ENCODE measurements at places on chromosomes 6 and 20. TPM values are rescaled to one million over a fixed set of nuclear protein-coding genes. Genes with fewer than 3 reads are reported as not detected.

HLA-DQB1 gene
- total RNA-seq, result 1.0 TPM

ELOVL4 gene
- 5.8 TPM for total RNA-seq

C20orf144 gene
- 0.14 TPM for total RNA-seq

DNA sequence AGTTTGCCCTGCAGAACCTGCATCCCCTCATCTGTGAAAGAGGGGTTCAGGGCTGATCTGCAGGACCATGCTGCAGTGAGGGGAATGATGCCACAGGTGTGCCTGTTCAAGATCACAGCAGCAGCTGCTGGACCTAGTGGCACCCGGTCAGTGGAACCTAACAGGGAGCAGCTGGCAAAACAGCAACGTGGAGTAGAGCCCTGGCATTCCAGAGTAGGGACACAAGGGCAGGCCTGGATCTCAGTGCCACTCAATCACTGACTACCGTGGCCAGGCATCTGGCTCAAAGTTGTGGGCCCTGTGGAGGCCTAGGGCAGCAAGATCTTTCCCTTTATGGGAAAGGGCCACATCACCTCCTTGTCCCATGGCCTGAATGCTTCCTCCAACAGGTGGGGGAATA is 62.2 kb downstream of the INSM1 start:
- no peak for DNase-seq
- H3K4me3 ChIP-seq, result no peak overlapping the region
- no peaks in the 10 kb centered on the region for H3K4me1 ChIP-seq
- no peaks in the 10 kb centered on the region for H3K27me3 ChIP-seq

- no peak overlapping the region for H3K4me3 ChIP-seq
- no peaks in the 10 kb centered on the region for H3K36me3 ChIP-seq
- no peak for DNase-seq
Measured at GRCh38 chr6:134658596-134658995, 291.3 kb downstream of the ALDH8A1 start.

GRCh38 chr6:11876934-11877433 is 98.4 kb upstream of the ADTRP start:
- H3K36me3 ChIP-seq, result no peaks in the 10 kb centered on the region
- H3K4me1 ChIP-seq, result no peaks in the 10 kb centered on the region
- H3K27ac ChIP-seq, result no peak overlapping the region
- no peaks in the 10 kb centered on the region for H3K27me3 ChIP-seq
- no peak overlapping the region for H3K4me3 ChIP-seq

- no peaks in the 10 kb centered on the region for H3K27me3 ChIP-seq
- no peak overlapping the region for H3K4me3 ChIP-seq
- no peak for DNase-seq
- no peaks in the 10 kb centered on the region for H3K36me3 ChIP-seq
- H3K27ac ChIP-seq, result no peak overlapping the region
Measured at GRCh38 chr6:81612136-81612535, 140.3 kb downstream of the TENT5A start.

- no peak overlapping the region for H3K4me3 ChIP-seq
- H3K36me3 ChIP-seq, result no peaks in the 10 kb centered on the region
- no peak overlapping the region for H3K27ac ChIP-seq
- DNase-seq, result no peak
Measured at GRCh38 chr6:117448732-117449485, 23.2 kb upstream of the ROS1 start.

DNA sequence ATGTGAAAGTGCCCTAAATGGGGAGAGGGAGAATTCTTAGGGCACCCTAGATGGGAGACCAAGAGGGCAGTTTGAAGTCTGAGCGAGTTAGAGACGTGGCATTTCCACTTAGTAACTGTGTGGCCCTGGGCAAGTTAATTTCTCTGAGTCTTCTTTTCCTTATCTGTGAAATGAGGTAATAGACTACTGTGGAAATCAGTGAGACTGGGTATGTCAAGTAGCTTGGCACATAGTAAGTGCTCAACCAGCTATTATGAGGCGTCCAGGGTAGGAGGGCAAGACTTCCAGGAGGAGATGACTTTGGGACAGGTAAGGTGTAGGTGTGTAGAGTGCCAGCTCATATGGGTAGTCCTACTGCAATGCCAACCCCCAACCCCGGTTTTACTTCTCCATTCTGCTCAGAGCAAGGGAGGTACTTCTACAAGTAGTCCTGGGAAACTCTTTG is 770 bp downstream of the KIF3B start:
- H3K27ac ChIP-seq, result peak overlapping the region; percentile 61
- peak overlapping the region; percentile 94 for H3K4me3 ChIP-seq
- H3K36me3 ChIP-seq, result no peaks in the 10 kb centered on the region
- no peak for DNase-seq

DNA sequence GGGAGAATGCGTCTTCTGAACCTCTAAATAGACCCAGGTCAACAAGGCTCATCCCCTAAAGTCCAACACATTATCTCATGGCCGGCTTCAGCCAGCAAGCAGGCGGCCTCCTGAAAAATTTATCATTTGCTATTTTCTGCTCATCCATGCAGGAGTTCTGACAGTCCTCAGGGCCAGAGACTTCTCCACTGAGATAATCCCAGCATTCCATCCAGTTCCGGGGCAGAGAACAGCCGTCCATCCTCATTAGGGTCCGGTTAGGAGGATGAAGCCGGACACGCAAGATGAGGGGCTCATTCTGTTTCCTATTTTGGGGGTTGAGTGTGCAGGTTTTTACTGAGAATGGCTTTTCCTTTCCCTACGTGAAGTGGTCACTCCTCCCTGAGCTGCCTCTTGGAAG is 258.1 kb downstream of the PREX1 start:
- H3K27me3 ChIP-seq, result peaks cover 4% of the 10 kb centered on the region
- H3K4me3 ChIP-seq, result no peak overlapping the region
- no peak for DNase-seq
- no peaks in the 10 kb centered on the region for H3K4me1 ChIP-seq

DNA sequence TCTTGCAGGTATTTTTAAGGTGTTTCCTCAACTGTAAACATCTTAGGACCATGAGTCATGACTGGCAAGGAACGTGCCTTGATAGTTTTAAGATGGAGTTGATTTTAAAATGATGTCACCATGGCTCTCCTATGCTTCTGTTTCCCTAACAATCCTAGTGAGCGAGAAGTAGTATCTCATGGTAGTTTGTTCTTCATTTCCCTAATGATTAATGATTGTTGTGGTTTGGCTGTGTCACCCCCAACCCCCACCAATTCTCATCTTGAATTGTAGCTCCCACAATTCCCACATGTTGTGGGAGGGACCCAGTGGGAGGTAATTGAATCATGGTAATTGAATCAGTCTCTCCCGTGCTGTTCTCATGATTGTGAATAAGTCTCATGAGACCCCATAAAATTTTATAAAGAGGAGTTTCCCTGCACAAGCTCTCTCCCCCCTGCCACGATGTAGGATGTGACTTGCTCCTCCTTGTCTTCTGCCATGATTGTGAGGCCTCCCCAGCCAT is 16.8 kb upstream of the BNIP5 start:
- H3K27ac ChIP-seq, result no peak overlapping the region
- H3K27me3 ChIP-seq, result no peaks in the 10 kb centered on the region
- no peak overlapping the region for H3K4me3 ChIP-seq
- no peak for DNase-seq

- H3K36me3 ChIP-seq, result no peaks in the 10 kb centered on the region
- no peak for DNase-seq
- no peaks in the 10 kb centered on the region for H3K4me1 ChIP-seq
- H3K4me3 ChIP-seq, result no peak overlapping the region
Measured at GRCh38 chr6:46772762-46773161, 20.4 kb upstream of the MEP1A start.

- no peaks in the 10 kb centered on the region for H3K36me3 ChIP-seq
- H3K27ac ChIP-seq, result no peak overlapping the region
- no peaks in the 10 kb centered on the region for H3K4me1 ChIP-seq
- no peak for DNase-seq
- H3K27me3 ChIP-seq, result no peaks in the 10 kb centered on the region
Measured at GRCh38 chr6:33949877-33950435, 146.2 kb upstream of the MLN start.

DNA sequence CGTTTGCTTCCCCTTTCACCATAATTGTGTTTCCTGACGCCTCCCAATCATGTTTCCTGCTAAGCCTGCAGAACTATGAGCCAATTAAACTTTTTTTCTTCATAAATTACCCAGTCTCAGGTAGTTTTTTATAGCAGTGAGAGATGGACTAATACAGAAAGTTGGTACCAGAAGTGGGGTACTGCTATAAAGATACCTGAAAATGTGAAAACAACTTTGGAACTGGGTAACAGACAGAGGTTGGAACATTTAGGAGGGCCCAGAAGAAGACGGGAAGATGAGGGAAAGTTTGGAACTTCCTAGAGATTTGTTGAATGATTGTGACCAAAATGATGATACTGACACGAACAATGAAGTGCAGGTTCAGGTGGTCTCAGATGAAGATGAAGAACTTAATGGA is 1058.6 kb upstream of the CITED2 start:
- no peak overlapping the region for H3K27ac ChIP-seq
- H3K27me3 ChIP-seq, result no peaks in the 10 kb centered on the region
- DNase-seq, result no peak
- no peaks in the 10 kb centered on the region for H3K36me3 ChIP-seq
- H3K4me1 ChIP-seq, result no peaks in the 10 kb centered on the region

DNA sequence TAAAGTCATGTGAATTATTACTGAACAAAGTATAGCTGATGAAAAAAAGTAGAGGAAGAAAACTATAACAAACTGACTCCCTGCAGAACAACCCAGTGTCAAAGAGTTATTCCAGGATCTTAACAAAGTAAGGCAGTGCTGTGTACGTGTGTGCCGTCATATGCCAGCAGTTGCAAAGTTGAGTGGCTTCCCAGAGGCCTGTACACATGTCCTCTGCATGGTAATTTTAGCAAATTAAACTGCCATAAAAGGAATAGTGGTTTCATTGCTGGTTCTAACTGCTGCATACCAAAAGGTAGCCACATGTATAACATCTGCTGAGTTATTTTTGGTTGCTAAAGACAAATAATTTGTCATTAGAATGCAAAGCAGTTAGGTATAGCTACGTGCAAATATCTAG is 44.8 kb downstream of the RIPOR2 start:
- no peak overlapping the region for H3K27ac ChIP-seq
- no peaks in the 10 kb centered on the region for H3K4me1 ChIP-seq
- H3K27me3 ChIP-seq, result no peaks in the 10 kb centered on the region
- DNase-seq, result no peak
- no peaks in the 10 kb centered on the region for H3K36me3 ChIP-seq
- H3K4me3 ChIP-seq, result no peak overlapping the region

- H3K4me3 ChIP-seq, result no peak overlapping the region
- DNase-seq, result no peak
- H3K4me1 ChIP-seq, result peaks cover 8% of the 10 kb centered on the region
- H3K27ac ChIP-seq, result no peak overlapping the region
- no peaks in the 10 kb centered on the region for H3K27me3 ChIP-seq
Measured at GRCh38 chr6:41917528-41917927, 3.4 kb downstream of the MED20 start.

- no peaks in the 10 kb centered on the region for H3K4me1 ChIP-seq
- no peak overlapping the region for H3K4me3 ChIP-seq
- no peaks in the 10 kb centered on the region for H3K36me3 ChIP-seq
- H3K27me3 ChIP-seq, result no peaks in the 10 kb centered on the region
Measured at GRCh38 chr6:119171864-119172588, 93.6 kb upstream of the FAM184A start.

- no peak overlapping the region for H3K4me3 ChIP-seq
- no peaks in the 10 kb centered on the region for H3K36me3 ChIP-seq
- no peaks in the 10 kb centered on the region for H3K4me1 ChIP-seq
- no peak for DNase-seq
- H3K27ac ChIP-seq, result no peak overlapping the region
Measured at GRCh38 chr20:6623989-6624388, 143.5 kb upstream of the BMP2 start.

GRCh38 chr6:115618256-115618655 is 442.4 kb downstream of the FRK start:
- H3K4me1 ChIP-seq, result no peaks in the 10 kb centered on the region
- DNase-seq, result no peak
- no peak overlapping the region for H3K27ac ChIP-seq
- no peak overlapping the region for H3K4me3 ChIP-seq
- no peaks in the 10 kb centered on the region for H3K36me3 ChIP-seq

DNA sequence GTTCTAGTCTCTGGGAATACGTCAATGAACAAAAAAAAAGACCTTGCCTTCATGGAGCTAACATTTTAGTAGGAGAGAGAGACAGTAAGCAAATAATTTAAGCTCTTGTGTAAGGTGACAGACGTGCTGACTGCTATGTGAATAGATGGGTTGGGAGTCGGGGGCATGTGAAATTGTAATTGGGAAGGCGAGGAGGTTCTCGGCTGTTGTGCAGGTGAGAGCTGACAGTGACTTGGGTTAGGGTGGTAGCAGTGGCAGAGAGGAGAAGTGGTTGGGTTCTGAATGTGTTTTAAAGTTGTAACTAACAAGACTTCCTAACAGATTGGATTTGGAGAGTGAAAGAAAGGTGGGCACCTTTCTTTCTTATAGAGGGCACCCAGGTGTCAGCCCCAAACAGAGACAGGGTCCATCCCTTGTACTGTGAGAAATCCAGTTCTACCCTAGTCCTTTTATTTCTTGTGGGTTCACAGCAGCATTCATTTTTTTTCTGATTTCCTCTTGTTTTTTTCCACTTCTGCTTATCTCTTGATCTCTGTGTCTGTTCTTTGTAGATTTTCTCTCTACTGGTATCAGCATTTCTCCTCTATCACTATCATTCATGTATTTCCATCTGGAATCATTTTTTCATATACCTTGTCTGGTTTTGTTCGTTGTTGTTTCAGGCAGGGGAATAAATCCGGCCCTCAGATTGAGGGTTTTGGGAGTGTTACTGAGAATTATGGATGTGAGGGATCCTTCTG is 15.4 kb upstream of the MYLK2 start:
- DNase-seq, result no peak
- no peaks in the 10 kb centered on the region for H3K36me3 ChIP-seq
- H3K27me3 ChIP-seq, result no peaks in the 10 kb centered on the region
- H3K4me1 ChIP-seq, result no peaks in the 10 kb centered on the region

- H3K4me1 ChIP-seq, result no peaks in the 10 kb centered on the region
- H3K27ac ChIP-seq, result peak overlapping the region; percentile 71
- H3K4me3 ChIP-seq, result no peak overlapping the region
- peak; percentile 72 for DNase-seq
- no peaks in the 10 kb centered on the region for H3K36me3 ChIP-seq
Measured at GRCh38 chr6:13445005-13445743, 42.2 kb downstream of the GFOD1 start.

- no peaks in the 10 kb centered on the region for H3K36me3 ChIP-seq
- peaks cover 7% of the 10 kb centered on the region for H3K4me1 ChIP-seq
- no peaks in the 10 kb centered on the region for H3K27me3 ChIP-seq
- H3K4me3 ChIP-seq, result no peak overlapping the region
- DNase-seq, result no peak
- peak overlapping the region; percentile 85 for H3K27ac ChIP-seq
Measured at GRCh38 chr20:57437672-57438330, 46.6 kb downstream of the RBM38 start.
